ENCODE measurements at places on chromosomes 12 and 14.

DNA sequence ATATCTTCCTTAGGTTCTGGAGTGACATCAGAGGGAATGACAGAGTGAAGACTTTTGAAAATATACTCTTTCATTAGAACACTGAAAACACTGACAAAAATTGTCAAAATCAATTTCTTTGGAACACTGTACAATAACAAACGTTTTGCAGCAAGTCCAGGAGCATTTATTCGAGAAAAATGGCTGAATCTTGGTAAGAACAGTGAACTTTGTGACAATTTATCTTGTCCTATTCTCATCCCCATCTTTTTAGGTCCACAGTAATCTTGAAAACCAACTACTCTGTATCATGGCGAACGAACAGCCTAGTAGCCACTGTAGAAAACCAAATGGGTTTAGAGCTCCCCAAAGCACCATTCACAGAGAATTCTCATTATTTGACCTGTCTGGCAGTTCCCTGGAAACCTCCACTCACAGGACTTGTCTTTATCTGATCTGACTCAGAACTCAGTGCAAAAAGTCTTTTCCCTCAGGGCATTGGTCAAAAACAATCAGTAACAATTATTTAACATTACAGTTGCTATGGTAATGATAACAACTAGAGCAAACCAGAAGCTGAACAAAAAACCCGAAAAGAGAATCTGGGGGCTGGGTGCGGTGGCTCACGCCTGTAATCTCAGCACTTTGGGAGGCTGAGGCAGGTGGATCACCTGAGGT is 20.3 kb upstream of the PPP2R5E start:
- no peak for DNase-seq

- DNase-seq: no peak
Measured at GRCh38 chr14:73242357-73242901, 5.1 kb downstream of the PAPLN start.

DNA sequence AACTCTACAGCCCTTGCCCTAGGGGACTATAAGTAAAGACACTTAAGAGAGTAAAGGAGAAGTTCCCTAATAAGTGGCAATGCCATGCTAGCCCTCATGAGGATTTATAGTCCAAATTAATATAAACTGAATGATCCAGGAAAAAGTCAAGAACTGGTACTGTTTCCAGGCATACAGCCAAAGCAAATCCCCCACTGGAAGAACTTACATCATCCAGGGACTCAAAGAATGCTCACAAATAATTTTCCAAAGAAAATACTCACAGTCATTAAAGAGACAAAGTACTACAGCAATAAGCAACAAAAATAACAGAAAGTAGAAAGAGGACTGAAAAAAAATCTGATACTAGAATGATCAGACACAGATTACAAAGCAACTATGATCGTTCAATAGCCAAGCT is 79.7 kb upstream of the RAP1B start:
- DNase-seq: no peak

GRCh38 chr12:52739963-52740362 is 36.6 kb upstream of the KRT77 start:
- DNase-seq: no peak

DNA sequence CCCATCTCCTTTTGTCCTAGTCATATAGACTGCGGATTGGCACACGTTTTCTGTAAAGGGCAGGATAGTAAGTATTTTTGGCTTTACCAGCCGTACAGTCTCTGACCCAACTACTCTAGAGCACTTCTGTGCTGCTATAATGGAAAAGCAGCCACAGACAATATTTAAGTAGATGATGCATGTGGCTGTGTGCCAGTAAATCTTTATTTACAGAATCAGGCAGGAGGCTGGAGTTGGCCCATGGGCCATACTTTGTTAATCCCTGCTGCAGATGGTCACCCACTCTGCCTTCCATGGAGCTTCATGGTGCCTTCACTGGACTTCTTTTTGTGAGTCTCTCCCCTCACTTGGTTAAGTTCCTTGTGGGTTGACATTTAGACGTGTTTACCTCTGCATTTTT is 584.5 kb upstream of the TBX3 start:
- no peak for DNase-seq

DNA sequence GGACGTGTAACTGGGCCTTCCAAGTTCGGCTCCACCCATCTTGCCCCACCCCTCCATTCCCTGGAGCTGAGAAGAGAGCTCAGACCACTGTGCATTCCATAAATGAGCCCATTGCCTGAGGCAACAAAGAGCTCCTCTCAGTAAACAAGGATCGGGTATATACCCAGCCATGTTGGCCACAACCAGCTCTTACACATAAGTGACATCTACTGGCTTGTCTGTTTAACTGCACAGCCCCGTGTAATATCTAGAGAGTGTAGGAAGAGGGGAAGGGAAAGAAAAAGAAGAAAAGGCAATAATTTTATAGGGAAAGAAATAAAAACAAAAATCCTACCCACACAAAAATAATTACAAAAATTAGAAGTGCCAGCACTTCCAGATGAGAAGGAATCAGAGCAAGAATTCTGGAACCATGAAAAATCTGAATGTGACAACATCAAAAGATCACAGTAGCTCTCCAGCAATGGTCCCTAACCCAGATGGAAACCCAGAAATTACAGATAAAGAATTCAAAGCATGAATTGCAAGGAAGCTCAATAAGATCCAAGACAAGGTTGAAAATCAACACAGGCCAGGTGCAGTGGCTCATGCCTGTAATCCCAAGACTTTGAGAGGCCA is 308.1 kb downstream of the RPAP3 start:
- no peak for DNase-seq

GRCh38 chr14:94772548-94772947 is 2.6 kb upstream of the GSC start:
- no peak for DNase-seq

- DNase-seq: no peak
Measured at GRCh38 chr12:31859232-31859977, 99.8 kb upstream of the RESF1 start.

- no peak for DNase-seq
Measured at GRCh38 chr12:51127050-51127729, 43.8 kb upstream of the CSRNP2 start.

Data from esophagus squamous epithelium (tissue), 5 donors.